ENCODE measurements at places on chromosomes 11 and 22.

DNA sequence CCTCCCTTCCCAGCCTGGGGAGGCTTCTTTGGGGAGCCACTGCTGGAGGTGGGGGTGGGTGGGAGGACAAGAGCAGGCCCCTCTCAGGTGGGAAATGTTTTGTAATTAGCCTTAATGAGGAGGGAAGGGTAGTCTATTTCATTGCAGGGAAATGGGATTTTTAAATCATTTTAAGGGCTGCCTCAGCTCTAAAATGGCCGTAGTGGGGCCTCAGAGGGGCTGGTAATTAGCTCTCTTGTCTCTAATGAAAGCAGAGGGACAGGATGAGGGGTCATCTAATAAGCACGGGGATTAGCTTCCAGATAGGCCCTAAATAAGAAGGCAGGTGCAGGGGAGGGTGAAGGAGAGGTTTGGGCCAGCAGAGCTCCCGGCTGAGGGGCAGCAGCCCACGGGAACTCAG lies 46.5 kb downstream of the LMO1 start:
- DNase-seq = no peak

DNA sequence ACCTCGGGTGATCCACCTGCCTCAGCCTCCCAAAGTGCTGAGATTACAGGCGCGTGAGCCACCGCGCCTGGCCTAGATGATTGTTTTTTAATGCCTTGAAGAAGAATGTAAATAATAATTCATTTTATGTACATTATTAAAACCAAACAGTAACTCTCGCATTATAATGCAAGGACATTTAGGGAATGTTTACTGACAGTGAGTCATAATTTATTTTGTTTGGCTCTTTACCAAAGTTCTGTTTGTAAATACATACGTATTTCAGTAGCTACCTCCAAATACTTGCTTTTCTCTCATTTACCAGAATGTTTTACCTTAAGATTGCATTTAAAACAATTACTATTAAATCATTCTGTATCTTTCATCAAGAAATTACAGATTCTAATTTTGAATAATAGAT lies 3.0 kb downstream of the RAB39A start:
- no peak for DNase-seq

- no peak for DNase-seq
These were observed 16.2 kb upstream of the BCR start for GRCh38 chr22:23164091-23164490.

DNA sequence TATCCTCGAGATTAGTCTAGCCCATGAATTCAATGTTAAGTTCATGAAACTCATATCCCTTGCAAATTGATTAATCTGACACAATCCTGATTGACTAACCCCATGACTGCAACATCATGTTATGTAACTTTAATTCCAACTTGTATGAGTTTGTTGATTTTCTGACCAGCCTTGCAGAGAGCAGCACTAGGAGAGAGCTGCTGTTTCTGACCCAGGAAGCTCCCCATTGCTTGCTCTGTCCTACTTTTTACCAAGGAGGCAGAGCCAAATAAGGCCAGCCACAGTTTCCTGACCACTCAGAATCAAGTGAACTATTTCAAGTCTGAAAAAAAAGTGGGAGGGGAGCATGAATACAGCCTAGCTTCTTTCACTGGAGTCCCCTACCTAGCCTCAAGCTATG lies 13.2 kb downstream of the MPZL3 start:
- DNase-seq = no peak

DNA sequence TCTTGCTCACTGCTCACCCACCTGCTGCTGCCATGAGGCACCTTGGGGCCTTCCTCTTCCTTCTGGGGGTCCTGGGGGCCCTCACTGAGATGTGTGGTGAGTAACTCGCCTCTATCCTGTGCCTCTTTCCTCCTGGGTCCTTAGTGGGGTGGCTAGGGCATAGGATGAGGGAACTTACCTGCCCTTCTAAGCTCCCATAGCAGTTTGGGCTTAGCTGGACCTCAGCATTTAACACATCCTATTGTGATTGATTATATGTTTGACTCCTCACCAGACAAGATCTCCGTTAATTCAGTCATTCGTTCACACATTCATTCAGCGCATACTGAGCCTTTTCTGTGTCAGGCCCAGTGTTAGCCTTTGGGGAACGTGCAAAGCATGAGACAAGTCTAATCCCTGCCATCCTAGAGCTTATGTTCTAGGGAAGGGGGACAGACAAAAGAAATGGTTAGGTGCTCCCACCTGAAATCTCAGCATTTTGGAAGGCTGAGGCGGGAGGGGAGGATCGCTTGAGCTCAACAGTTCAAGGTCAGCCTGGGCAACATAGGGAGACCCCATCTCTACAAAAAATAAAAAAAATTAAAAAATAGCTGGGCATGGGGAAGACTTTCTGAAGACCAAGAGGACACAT lies 441 bp downstream of the TCN2 start:
- no peak for DNase-seq

All from retinal pigment epithelial cell (primary cell).